ENCODE measurements at places on chromosomes 5 and 9. TPM values are rescaled to one million over a fixed set of nuclear protein-coding genes. Genes with fewer than 3 reads are reported as not detected.

- no peak for DNase-seq
Observed at GRCh38 chr5:10946050-10946449, 185.0 kb upstream of the DAP start.

GRCh38 chr5:9239626-9240025 lies 306.2 kb downstream of the SEMA5A start:
- no peak for DNase-seq

- DNase-seq = no peak
Observed at GRCh38 chr5:148932355-148932935, 106.0 kb downstream of the ADRB2 start.

DNA sequence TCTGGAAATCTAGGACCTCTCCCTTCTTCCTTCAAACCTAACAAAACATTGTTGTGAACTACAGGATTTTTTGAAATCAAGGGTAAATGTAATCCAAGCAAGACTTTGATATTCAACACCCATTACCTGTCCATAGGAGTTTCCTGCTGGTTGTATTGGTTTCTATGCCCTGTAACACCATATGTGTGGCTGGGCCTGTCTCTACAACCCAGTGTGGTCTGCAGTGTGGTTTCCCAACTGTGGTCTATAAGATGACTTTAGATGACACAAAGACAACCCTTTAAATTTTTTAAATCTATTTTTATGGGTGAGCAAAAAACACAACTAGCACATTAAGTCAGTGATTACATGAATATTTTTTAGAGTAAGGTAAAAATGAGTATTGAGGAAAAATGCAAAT lies 93.1 kb downstream of the SMIM15 start:
- DNase-seq = no peak

DNA sequence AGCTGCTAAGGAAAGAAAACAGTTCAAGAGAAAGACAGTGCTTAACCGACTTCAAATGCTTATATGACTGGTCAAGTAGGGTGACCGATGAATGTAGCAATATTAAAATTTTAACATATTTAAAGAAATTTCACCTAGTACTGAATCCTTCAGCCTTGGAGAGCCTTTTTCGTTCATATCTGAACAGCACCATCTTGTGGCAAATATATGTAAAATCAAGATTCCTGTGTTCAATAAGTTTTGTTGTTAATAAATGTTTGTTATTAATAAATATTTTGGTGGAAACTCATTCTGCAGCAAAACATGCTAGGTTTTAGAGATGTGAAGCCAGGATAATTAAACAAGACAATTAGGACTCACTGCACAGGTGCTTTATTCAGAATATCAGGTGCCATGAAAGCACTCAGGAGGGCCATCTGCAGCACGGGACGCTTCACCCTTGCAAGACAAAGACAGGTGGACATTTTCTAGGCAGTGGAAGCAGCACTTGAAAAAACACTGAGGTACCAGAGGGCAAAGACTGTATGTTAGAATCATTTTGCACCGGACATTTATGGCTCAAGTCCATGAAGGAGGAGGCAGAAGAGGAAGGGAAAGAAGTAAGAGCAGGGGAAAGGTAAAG lies 15.6 kb downstream of the TICAM2 start:
- DNase-seq = no peak

- peak; percentile 28 for DNase-seq
Observed at GRCh38 chr9:8715788-8716187, 916.2 kb upstream of the DMAC1 start.

Gene CNTNAP3
- 8.0 TPM for total RNA-seq

DNA sequence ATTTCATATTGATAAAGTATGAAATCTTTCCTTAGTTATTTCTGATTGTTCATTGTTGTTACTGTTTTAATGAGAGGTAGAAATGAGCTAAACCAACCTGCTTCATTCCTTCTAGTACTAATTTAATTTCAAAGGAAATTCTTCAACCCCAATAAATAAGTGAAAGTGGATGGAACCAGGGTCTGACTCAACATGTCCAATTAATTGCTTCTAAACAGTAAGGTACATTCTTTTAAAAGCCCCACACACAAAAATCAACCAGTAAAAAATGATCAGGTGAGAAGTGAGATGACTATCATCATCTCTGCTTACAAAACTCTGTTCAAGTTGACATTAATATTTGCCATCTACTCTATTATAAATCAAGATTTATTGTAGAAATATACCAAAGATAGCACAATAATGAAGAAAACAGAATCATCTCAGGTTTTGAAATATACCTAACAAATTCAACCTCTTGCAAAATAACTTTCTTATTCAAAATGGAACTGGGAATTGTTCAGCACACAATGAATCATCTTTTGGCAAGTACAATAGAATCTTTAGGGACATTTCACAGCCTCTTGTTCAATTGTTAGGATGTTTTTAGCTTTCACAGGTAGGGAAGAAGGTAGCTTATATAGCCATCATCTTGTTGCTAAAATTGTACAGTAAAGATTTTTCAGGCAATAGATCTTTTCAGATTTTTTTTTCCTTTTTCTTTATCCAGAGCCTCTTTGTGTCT lies 114.5 kb downstream of the RPS23 start:
- no peak for DNase-seq

GRCh38 chr9:133058550-133059320 lies 3.0 kb upstream of the CEL start:
- no peak for DNase-seq

GRCh38 chr5:82794876-82795275 lies 282.3 kb downstream of the TMEM167A start:
- no peak for DNase-seq

DNA sequence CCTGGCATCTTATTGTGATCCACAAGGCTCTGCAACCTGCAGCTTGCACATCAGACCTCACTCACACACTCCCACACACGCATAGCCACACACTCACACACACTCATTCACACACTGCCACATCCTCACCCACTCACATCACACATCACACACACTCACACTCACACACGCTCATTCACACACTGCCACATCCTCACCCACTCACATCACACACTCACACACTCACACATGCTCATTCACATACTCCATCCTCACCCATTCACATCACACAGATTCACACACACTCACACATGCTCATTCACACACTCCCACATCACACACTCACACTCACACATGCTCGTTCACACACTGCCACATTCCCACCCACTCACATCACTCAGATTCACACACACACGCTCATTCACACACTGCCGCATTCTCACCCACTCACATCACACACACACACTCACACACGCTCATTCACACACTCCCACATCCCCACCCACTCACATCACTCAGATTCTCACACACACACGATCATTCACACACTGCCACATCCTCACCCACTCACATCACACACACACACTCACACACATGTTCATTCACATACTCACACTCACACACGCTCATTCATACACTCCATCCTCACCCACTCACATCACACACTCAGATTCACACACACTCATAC lies 47.1 kb upstream of the RXRA start:
- no peak for DNase-seq

- no peak for DNase-seq
Observed at GRCh38 chr5:155598552-155598951, 585.0 kb downstream of the KIF4B start.

- DNase-seq = no peak
Observed at GRCh38 chr5:35369965-35370790, 139.9 kb upstream of the PRLR start.

DNA sequence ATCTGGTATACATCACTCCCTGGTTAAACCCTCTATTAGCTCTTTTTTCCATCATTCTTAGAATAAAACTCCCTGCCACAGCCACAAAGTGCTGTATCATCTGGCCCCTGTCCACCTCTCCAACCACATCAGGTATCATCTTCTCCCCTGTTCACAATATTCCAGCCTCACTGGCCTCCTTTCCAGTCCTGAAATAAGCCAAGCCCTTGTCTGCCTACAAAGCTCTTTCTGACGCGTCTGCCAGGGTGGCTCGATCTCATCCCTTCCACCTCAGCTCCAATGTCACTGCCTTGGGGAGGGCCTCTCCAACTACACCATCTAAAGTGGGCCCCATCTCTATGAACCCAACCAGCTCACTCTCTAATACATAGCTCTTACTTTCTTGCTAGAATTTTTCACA lies 21.5 kb downstream of the CDK5RAP2 start:
- no peak for DNase-seq

Gene ZNF462
- total RNA-seq = 50.4 TPM

DNA sequence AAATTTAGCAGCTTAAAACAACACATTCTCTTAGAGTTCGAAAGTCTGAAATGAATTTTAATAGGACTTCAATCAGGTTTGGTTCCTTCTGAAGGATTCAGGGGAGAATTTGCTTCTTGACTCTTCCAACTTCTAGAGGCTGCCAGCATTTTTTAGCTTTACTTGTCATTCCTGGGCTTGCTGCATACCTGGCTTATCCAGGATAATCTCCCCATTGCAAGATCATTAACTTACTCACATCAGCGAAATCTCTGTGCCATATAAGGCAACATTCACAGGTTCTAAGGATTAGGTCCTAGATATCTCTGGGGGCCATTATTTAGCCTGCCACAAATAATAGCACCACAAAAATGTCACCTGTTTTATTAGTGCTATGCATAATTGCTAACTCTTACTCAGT lies 46.2 kb upstream of the PCSK5 start:
- DNase-seq = no peak

DNA sequence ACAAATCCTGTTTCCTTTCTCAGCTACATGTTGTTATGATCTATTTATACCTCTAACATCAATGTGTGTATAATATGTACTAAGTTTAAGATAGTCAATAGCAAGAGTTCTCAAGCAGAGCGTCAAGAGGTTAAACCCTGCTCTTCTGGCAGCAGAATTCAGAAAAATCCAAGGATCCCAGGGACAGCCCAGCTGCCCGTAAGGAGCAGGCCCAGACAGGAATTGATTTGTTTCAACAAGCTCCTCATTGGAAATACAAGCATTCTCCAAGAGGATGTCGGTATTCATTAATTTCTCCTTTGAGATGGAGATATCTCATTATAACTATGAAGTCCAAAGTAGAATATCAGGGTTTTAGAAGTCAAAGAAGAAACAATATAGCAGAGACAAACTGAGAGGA lies 14.9 kb downstream of the EFNA5 start:
- no peak for DNase-seq

Gene HTR1A
- total RNA-seq = 0.38 TPM

DNA sequence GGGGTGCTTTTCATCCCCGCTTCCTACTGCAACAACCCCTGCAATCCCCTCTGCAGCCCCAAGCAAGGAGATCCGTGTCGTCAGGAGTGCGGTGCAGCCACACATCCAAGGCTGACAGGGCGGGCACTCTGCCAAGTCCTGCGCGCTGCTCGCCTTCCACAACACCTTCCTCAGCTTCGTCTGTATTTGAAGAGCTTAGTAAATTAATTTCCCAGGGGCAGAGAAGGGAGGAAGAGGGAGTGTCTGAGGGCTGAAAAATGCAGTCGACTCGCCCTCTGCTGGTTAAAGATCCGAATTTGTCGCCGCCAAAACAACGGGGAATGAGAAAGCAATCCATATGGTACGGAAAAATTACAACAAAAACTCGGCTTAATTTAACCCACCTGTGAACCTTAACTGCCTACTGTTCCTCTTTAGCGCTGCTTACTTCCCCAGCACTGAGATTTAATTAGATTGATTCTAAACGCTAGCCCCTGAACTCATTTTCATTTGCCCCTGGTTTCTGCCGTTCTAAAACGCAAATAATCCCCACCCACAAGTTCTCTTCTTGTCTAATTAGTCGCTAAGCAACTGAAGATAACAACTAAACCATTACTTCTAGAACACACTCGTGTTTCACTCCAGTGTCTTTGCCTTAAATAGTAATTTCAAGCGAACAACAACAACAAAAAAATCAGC lies 10.9 kb upstream of the PCDHB1 start:
- peak; percentile 61 for DNase-seq

DNA sequence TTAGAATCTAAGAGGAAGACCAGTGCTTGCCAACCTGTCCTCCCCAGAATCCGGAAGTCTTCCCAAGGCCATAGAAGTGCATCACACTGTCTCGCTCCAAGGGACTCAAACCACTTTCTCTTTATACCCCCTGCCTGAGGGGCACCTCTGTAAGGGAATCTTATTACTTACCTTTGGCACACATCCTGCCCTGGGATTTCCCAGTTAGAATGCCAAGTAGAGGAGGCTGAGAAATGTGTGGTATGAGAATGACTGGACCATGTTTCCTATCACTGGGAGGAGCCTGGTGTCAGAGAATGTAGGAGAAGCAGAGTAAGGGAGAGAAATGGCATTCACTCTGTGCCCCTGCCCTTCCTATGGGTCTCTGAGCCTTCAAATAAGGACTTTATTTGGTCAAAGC lies 85.8 kb downstream of the AOPEP start:
- no peak for DNase-seq

DNA sequence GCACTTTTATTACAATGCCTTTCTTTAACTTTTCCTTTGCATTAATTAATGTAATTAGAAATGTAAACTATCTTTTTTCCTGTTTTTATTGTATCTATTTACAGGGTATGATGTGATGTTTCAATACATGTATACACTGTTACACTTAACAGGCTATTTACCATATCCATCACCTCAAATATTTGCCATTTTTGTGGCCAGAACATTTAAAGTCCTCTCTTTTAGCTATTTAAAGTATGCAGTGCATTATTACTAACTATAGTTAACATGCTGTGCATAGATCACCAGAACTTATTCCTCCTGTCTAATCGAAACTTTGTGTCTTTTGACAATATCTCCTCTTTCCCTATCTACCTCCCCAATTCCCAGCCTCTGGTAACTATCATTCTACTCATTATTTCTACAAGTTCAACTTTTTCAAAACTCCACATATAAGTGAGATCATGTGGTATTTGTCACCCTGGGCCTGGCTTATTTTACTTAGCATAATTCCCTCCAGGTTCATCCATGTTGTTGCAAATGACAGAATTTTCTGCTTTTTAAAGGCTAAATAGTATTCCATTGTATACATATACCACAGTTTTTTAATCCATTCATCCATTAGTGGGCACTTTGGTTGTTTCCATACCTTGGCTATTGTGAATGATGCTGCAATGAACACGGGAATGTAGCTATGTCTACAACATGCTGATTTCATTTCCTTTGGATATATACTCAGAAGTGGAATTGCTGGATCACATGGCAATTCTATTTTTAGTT lies 32.8 kb downstream of the OR2K2 start:
- no peak for DNase-seq

DNA sequence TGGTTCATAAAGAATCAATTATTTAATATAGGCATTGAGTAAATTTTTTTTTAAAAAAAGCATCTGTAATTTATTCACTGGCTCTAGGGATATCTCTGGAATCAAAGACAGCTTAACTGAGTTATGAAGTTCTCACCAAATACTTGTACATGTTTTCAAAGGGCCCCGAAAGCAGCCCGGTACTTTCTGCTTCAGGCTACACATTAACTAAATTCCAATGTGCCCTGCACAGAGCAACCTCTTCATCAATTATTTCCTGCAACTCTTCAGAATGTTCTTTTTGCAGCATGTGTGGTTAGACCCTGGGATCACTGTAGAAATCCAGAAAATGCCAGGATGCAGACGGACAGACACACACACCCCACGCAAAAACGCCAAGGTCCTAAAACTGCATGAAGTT lies 209.0 kb downstream of the EFNA5 start:
- no peak for DNase-seq
